ENCODE measurements at places on chromosomes 2 and 18.
A peak's percentile ranks its signal among the peaks of the same experiment; 100 is the strongest.

DNA sequence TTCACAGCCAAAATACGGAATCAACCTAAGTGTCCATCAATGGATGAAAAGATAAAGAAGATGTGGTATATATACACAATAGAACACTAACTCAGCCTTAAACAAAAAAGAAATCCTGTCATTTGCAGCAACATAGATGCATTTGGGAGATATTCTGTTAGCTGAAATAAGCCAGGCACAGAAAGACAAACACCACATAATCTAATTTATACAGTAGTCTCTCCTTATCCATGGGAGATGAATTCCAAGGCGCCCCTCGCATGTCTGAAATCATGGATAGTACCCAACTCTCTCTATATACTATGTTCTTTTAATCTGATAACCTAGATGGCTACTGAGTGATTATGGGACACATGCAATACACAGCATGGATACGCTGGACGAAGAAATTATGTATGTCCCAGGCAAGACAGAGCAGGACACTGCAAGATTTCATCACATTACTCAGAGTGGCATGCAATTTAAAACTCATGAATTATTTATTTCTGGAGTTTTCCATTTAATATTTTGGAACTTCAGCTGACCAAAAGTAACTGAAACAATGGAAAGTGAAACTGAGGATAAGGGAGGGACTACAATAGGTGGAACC, 39.5 kb downstream of the ORC4 start:
- peak; percentile 11 for DNase-seq

DNA sequence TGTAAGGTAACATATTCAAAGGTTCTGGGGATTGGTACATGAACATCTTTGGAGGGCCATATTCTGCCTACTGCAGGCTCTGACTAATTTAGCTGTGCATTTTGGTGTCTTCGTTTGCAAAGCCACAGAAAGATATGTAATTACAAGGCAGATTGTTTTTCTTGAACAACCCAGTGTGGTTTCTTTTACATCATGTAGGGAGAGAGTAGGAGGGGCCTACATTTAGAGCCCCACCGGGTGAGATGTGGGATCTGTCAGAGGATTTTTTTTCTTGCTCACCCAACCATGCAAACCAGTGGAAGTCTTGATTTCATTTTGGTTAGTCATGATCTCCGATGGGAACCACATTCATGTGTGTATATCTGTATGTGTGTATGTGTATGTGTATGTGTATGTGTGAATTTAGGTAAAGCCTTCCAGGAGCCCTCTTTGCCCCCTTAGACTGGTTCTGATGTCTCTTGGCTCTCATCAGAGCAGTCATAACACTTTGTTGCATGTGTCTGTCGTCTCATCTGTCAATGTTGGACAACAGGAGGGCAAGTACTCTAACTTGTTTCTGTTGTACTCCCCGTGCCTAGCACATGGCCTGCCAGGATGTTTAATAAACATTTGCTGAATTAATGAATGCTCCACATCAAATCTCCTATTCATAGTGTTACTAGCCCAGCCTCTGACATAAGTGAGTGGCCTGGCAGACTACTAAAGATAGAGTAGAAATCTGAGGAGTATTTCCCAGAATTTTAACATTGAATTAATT, 239.9 kb downstream of the MTX2 start:
- DNase-seq: no peak

- DNase-seq: no peak
Observed at GRCh38 chr18:6401687-6402086, 13.0 kb downstream of the L3MBTL4 start.

- no peak for DNase-seq
Observed at GRCh38 chr18:47411159-47411558, 159.7 kb upstream of the SKOR2 start.

GRCh38 chr18:65750389-65751154, at the start of gene CDH7:
Gene CDH7 (plus strand): TSS chr18:65751012. CDS start chr18:65762843, 11,831 bp downstream.
- no peak for DNase-seq

GRCh38 chr2:200435379-200435778, 74.5 kb downstream of the KCTD18 start:
- DNase-seq: no peak

DNA sequence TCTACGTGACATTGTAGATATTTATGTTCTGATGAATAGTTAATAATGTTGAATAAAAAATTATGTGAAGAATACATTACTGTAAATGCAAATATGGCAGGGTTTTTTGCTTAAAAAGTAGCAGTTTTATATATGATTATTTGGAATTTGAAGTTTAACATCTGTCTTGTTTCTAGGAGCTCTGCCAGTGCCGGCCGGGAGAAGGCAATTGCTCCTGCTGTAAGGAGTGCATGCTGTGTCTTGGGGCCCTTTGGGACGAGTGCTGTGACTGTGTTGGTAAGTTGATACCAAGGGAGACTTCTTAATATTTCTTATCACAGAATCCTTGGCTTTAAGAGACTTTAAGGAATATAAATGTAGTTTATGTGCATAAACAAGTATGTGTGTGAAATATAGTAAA, 25.2 kb downstream of the TWSG1 start:
- no peak for DNase-seq

DNA sequence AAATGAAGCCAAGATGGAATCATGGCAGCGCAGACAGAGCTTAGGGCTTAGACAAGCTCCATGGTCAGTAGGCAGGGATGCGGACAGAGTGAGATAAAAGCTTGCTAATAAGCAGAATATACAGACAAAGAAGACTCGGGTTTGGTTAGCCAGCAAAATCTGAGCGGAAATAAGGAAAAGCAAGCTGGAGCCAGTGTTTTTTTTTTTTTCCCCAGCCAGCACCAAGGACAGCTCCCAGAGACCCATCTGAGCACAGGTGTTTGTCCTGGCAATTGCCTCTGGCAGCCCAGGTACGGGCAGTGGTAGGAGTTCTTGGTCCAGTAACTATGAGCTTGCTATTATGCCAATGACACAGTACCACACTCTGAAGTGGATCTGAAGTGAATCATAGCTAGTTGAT, 187.6 kb downstream of the ADCYAP1 start:
- no peak for DNase-seq

DNA sequence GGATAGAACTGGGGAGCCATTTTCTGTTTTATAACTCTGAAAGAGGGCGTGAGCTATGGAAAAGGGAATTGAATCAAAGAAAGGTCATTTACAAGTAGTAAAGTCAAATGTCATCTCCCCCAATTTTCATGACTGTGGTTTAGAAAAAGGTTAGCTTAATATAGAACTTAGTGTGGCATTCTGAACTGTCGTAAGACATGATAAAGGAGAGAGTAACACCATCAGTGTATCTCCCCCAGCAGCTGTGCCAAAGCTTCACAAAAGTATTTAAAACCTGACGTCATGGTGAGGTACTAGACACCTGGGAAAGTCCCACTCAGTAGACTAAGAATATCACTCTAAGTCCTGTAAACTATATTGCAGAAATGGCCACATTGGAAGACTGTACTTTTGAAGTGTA, 5.8 kb upstream of the IKZF2 start:
- no peak for DNase-seq

DNA sequence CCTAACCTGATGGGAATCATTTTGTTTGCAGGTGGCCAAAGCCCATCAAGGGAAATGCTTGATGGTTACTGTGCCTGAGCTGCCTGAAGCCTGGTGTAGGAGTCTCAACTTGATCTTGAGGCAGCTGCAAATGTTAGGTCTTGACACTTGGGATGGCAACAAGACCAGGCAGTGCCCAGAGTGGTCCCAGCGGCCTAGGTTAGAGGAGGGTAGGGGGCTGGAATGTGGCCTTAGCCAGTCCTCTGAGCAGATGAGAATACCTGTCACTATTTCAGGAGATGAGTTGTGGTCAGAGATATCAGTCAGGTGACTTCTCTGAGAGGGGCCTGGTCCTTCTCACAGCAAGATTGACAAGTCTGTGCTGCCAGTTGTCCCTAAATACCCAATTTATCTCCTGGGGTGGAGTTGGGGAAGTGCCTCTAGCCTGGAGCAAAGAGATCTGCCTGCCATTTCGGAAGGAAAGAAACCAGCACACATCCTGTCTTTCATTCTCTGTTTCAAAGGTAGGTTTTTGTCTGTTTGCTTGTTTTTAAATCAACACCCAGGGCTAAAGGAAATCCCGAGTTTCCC, 13.4 kb downstream of the SPTBN1 start:
- DNase-seq: no peak
